C1 segment of cervical spinal cord (tissue), 14 donors: ENCODE measurements at places on chromosomes 5 and 9.
A peak's percentile ranks its signal among the peaks of the same experiment; 100 is the strongest.

DNA sequence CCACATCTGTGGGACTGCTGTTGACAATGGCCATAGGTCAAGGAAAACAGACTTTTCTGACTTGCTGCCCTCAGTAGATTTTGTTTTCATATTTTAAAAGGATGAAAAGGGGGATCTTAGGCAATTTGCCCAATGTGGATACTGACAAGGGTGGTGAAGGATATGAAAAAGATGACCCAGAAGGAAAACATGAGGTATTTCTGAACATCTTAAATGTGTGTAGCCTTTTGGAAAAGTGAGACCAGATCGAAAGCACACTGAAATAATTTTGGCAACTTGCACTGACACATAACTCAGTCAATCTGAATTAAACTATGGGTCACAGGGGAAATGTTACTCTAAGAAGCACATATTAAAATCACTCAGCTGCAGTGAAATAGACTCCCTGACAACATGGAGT lies 1793.0 kb upstream of the ACO1 start:
- DNase-seq = no peak

DNA sequence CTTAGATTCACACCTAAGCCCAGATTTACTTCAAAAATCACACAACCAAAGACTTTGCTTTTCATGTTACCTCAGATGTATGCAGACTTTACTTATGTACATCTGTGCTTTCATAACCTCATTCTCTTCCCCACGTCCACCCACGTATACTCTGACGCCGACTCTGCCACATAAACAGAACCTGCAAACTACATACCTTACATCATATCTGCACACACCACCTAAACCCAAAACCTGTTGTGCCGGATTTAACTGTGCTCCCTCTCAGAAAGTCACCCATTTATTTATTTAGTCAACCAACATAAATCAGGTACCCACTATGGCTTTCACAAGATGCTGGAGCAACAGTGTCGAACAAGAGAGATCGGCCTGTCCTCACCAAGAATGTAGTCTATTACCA lies 1.0 kb upstream of the DPYSL3 start:
- no peak for DNase-seq

GRCh38 chr5:111596705-111597104 lies 84.4 kb upstream of the STARD4 start:
- DNase-seq = no peak

DNA sequence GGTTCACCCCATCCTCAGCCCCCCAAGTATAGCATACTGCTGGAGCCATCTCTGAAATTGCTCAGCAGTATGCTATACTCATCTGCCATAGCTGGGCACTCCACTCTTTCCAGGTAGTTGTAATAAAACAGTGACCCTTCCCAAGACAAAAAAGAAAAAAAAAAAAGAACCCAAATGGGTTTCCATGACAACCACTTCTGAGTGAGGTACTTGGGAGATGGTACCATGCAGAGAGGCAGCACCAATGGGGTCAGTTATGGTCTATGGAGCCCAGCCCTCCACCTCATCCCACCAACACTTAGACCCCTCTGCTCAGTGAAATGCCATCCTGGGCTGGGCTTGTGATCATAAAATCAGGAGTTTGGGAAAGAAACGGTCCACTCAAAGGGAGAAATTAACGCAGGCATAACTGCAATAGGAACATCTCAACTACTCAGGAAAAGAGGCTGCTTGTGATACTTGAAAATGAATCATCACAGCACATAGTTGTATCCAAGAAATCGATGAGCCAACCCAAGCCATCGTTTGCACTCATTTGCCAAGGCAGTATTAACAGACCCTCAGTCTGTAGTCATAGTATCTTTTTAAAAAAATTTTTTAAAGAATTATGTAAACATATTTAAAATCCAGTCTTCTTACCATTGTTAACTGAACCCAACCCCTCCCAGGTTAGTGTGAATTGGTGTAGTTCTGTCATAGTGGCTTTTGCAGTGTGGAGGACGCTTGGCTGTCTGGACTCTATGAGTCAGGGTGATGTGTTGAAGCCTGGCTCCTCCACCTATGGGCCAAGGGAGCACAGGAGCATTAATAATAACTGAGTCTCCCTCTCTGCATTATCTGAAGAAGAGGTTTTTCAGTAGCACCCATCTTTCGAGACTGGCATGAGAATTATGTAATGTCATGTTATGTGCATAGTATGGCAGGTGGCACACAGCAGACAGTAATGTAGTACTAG lies 402.7 kb downstream of the SPOCK1 start:
- DNase-seq = no peak

- no peak for DNase-seq
These were observed 4.3 kb upstream of the FYB1 start for GRCh38 chr5:39223565-39224156.

DNA sequence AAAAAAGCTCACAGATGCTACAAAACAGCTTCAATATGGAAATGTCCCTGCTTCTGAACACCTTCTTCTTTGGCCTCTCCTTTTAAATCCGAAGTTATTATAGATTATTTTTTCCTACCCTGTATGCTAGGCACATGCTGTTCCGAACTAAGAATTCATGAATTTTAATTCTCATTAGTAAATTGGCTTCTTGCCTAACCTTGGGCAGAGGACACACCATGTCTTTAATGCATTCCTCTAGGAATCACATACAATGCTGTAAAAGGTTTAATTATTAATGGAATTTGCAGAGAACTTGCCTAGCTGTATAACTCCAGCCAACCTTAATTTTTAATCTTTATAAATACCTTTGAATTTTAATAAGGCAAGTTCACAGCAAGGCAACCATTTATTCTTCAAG lies 234.4 kb downstream of the NTRK2 start:
- no peak for DNase-seq

GRCh38 chr9:14131356-14132088 lies 182.4 kb downstream of the NFIB start:
- DNase-seq = no peak

DNA sequence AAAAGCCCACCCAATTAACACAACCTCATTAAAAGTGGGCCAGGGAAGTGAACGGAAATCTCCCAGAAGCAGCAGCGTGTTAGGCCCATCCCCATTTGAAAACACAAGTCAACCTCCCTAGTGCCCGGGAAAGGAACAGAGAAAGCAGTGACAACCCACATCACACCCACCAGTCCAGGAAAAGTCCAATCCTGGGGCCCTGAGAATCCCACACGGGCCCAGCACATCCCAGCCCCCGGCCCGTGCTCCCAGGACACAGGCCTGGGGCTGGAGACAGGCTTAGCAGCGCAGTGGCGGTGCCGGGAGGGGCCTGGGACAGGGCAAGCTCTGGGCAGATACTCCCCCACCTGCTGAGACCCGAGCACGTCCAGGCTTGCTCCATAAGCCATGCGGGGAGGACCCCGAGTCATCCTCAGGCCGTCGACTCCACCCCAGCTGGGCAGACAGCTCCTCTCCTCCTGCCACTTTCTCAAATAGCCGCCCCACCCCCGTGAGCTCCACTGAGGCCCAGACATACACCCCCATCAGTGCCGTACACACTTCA lies 101.0 kb downstream of the KCNT1 start:
- DNase-seq = no peak

GRCh38 chr5:176178789-176179188 lies 59.4 kb upstream of the SIMC1 start:
- DNase-seq = no peak

GRCh38 chr9:110975278-110975677 lies 63.0 kb downstream of the LPAR1 start:
- DNase-seq = no peak

GRCh38 chr5:143182901-143183820 lies 220.3 kb downstream of the NR3C1 start:
- no peak for DNase-seq

DNA sequence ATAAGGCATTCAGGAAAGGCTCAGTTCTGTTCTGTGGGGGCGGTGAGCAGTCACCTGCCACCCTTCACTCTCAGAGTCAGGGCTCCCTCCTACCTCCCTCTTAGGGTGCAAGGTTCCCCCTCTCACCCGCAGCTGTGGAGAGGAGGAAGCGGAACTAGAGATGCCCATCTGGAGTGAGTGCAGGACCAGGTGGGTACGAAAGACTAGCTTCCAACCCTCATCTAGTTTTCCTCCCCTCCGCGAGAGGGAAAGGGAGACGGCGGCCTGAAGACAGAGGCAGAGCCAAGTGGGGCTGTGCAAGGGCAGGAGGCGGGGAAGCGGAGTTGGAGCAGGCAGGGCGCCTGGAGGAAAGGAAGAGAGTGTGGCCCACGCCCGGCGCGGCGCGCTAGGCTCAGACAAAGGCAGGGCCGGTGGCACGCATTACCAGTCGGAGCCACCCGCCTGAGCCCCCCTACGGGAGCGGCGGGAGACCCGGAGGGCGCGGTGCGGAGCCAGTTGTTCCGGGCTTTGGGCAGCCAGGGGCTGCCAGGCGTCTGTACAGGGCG lies 7.3 kb downstream of the PRR7 start:
- DNase-seq = peak; percentile 36

- no peak for DNase-seq
These were observed 93.4 kb downstream of the ANKH start for GRCh38 chr5:14777932-14778791.

GRCh38 chr5:72137826-72138409 lies 30.6 kb downstream of the MAP1B start:
- no peak for DNase-seq

DNA sequence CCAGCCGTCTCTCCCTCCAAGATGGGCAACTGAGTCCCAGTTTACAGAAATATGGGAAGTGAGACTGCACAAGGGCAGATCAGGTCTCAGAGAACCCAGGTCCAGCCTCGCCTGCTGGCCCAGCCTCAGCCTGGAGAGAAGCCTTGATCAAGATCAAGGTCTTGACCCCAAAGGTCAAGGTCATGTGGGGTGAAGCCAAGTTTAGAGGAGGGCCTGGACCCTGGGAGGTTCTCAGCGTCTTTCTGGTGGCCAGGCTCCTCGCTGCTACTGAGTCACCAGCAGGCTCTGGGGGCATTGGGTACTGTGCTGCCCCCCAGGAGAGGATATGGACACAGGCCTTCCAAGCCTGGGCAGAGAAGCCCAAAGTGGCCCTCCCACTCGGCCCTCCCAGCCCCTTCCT lies 8.8 kb downstream of the IPPK start:
- DNase-seq = no peak

DNA sequence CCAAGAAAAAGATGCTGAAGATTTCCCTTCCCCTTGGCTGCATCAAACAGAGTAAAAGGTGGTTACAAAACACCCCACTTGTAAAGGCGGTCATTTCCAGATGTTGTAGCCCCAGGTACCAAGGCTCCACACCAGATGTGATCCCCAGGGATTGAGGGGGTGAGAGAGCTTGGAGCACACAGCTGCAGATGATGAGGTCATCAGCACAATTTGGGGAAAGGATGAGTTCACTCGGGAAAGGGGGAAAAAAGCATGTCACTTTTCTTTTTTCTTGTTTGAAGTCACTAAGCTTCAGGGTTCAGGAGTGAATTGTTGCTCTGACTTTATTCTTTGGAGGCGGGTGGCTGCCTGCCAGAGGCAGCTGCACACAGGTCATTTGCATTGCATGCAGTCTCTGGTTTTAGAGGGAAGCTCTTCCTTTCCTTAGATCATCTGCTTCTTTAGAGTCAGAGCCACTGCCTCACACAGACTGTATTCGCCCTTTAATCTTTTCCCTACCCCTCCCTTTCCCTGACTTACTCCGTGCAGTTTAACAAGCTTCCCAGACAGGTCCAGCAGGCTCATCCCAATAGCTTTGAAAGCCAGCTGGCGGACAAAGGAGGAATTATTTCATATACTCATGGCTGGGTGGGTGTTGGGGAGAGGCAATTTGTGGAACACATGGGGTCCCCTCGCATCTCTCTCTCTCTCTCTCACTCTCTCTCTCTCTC lies 409.3 kb upstream of the SLC24A2 start:
- no peak for DNase-seq

- no peak for DNase-seq
These were observed 434.1 kb downstream of the RAB3C start for GRCh38 chr5:59016925-59017324.

DNA sequence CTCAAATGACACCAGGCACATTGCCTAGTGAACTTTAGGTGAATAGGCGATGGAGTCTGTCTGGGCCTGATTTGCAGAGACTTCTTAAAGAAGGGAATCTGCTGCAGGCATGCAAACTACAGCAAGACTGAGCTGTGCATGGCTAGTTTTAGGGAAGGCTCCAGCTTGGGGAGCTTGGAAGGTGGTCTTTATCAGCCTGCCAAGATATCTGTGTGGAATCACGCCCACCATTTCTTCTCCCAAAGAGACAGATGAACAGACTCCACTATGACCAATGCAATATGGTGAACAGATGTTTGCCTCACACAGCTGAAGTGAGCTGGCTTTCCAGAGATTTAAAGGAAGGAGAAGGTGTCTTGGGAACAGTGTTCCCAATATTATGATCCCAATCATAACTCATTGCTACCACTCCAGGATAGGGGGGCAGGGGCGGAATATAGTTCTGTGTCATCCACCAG lies 129.0 kb upstream of the HMHB1 start:
- no peak for DNase-seq
